ENCODE measurements at places on chromosomes 4 and X.
A peak's percentile ranks its signal among the peaks of the same experiment; 100 is the strongest.

DNA sequence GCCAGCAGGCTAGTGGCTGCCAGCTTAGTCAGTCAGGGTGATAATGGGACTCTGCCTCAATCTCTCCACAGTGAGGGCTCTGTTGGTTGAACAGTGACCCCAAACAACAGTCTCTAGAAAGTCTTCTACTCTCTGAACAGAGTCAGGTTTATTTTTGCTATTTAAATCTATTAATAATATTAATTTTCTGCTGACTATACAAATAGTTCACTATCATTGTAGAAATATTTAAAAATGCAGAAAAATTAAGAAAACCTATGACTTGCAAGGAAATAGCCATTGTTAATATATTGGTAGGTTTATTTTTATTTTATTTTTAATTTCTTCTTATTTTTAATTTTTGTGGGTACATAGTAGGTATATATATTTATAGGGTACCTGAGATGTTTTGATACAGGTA, 67.9 kb upstream of the AADAT start:
- DNase-seq = no peak

DNA sequence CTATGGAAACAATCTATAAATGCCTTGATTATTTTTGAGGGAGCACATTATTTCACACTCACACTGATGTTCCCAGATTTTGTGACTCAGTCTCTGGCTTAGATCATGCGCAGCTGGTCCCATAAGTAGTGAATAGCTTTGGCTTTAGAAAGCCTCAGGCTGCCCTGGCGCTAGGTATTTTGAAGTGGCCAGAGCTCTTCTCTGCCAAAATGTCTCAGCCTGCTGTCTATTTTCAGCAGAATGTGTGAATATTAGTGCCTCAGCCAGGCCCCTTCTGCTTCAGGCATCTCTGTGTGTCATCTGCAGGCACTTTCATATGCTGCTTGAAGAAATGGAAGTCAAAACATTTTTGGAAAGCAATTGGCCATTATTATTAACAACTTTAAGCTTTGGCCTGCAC, 931.0 kb upstream of the INTU start:
- no peak for DNase-seq

DNA sequence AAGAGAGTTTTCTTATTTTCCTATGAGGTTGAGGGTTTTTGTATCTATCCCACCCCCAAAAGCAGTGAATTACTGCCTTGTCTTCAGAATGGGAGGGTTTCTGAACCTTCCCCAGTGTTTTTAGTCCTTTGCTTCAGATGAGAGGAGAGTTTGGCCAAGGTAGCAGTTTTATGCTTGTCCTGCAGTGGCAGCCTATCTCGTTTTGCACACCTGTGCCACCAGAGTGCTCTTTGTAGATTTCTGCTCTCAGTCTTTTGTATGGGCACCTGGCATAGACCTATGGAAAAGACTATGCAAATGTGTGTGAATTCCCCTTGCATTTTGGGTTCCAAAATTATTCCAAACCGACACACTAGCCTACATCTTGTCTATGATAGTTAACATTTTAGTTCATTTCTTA, 5.8 kb downstream of the TBC1D19 start:
- no peak for DNase-seq

DNA sequence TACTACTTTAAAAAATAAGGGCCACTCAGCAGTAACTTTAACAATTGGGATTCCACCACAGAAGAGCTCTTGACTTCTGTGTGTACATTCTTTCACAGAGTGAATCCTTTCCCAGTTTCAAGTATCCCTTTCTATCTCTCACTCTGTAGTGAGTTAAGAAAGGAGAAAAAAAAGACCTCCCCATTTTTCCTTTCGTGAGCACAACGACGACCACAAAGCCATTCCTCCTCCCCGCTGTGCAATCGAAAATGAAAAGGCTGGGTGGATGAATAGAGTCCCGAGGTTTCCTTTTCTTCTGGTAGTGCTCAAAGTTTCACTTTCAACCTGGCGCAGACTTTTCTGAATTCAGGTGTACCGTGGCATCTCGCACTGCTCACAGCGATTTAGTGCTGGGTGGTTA, 58.0 kb downstream of the TAB3 start:
- no peak for DNase-seq

DNA sequence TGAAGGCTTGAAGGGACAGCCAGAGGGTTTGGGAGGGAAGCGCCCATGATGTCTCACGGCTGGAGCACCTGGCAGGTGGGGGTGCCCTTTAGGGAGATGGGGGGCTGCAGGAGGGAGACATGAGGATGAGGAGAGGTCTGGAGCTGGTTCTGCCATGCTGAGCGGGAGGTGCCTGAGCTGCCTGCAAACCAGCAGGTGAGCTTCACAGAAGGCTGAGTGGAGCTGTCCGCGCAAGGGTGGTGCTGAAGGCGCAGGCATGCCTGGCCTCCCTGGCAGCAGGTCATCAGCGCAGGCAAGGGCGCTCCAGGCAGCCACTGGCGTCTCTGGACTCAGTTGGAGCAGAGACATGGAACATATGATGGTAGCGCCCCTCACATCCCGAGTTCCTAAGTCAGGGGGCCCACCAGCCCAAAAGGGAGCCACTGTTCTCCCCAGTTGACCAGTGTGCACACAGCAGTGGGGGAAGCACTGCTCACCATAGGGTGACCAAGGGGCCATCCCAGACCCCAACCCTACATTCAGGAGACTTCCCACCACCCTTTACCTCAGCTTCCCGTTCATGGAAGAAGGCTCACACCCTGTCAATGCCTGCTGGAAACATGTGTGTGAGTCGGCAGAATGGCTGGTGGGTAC, 25.8 kb downstream of the ADRA2C start:
- DNase-seq = peak; percentile 25

- no peak for DNase-seq
Measured at GRCh38 chr4:41455206-41455605, 82.8 kb upstream of the LIMCH1 start.

GRCh38 chr4:66097218-66097617, 426.9 kb upstream of the EPHA5 start:
- DNase-seq = no peak
